AG09319 (cell line): ENCODE measurements at places on chromosomes 7 and 10.

DNA sequence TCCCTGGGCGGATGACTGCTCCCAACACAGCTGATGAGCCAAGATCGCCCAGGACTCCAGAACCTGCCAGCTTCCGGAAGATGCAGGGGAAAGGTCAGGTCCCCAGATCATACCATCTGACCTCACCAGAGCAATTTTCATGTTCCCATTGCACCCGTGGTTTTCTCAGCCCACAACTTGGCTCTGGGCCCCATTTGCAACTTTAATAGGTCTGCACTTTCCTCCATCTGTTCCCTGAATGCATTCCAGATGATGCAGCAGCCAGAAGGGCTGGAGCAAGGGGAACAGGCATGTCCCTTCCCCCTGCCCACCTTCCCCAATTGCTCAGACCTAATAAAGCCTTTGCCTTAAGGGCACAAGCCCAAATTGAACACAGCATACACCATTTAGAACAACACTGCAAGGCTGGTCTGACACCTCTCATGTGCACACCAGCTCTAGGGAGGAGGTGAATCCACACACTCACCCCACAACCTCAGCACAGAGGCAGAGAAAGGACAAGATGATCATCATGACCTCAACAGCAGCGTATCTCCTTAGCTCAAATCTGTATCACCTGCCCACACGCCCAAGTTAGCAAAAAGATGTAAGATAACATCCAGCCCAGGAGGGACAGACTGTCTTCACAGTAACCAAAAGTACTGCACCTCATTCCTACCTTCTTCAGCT, 87.5 kb downstream of the PLXNA4 start:
- no peak for DNase-seq

- no peak for DNase-seq
Measured at GRCh38 chr7:500521-501420, 18.9 kb downstream of the PDGFA start.

DNA sequence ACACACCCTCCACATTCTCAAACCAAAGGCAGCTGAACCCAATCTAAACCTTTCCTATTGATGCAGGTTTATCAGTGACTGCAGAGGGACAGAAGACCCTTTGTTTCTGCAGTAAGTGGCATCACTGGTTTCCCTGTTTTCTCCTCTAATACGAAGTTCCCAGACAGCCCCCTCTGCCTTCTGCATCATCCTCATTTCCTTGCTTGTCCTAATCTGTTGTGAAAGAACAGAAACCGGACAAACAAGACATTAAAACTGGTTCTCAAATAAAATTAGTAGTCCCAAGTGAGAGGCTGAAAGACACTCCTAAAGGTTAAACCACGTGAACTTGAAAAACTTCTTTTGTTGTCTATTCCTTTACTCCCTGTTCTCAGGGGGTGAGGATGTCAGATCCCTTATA, 10.1 kb upstream of the ADRB1 start:
- DNase-seq = no peak

GRCh38 chr10:103692952-103693811, 162.2 kb downstream of the SH3PXD2A start:
- DNase-seq = no peak

DNA sequence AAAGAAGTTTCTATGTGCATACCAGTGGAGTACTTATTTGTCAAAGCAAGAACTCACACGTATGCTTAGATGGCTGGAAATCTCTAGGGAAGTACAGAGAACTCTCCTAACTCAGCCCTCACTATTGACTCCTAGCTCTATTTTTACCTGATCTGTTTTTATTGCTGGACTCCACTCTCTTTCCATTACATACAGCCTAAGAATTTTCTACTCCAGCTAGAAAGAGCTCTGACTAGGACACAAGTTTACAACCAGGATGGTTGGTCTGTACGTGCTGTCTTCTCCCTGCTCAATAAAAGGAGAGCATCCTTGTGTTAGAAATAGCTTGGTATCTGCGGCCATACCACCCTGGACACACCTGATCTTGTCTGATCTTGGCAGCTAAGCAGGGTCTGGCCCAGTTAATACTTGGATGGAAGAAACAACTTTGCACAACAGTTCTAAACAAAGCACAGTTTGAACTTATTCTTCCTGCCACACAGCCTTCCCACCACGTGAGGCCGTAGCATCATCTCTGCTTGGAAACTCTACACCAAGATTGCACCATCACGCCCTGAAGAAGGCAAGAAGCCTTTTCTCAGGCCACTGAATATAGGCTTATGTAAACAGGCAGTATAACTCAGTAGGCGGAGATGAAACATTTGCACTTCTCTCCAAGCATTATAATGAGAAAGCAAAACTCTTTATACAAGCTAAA, 50.7 kb downstream of the KCNMA1 start:
- DNase-seq = peak; percentile 92

- no peak for DNase-seq
Measured at GRCh38 chr10:69867699-69868558, 66.2 kb downstream of the COL13A1 start.

- no peak for DNase-seq
Measured at GRCh38 chr7:37511915-37512314, 63.3 kb upstream of the ELMO1 start.

DNA sequence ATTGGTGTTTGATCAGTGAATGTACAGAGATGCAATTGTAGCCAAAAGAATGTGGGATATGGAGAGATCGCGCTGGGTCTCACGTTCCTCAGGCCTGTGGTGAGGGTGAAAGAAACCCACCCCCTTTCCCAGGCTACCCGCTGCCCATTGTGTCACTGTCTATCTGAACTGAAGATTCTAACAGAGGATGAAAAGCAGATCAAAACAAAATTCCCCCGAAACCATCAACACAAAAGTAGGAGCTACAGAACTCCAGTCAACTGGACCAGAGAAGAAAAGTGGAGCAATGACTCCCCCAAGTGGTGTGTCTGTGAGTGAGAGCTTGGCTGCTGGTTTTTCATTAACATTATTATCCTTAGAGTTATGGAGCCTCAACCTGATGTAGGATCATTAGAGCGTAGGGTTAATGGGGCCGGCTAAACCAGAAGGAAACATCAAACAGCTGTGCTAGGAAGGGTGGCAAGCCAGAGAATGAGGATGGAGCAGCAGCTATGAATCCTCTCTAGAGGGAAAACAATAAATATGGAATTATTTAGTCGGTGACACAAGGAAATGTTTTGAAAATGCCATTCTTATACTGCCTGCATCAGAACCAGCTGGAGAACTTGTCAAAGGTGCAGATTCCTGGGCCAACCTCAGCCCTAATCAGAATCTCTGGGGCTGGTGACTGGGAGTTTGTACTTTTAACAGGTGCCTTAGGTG, 38.3 kb downstream of the AKR1B1 start:
- DNase-seq = peak; percentile 38

- peak; percentile 28 for DNase-seq
Measured at GRCh38 chr7:151109094-151110048, 23.1 kb downstream of the AGAP3 start.
